ENCODE measurements at places on chromosomes 3 and 15.
A peak's percentile ranks its signal among the peaks of the same experiment; 100 is the strongest.

- DNase-seq, result no peak
Measured at GRCh38 chr3:65788461-65788860, 250.3 kb downstream of the MAGI1 start.

- DNase-seq, result no peak
Measured at GRCh38 chr3:158590223-158590622, 19.2 kb downstream of the MLF1 start.

DNA sequence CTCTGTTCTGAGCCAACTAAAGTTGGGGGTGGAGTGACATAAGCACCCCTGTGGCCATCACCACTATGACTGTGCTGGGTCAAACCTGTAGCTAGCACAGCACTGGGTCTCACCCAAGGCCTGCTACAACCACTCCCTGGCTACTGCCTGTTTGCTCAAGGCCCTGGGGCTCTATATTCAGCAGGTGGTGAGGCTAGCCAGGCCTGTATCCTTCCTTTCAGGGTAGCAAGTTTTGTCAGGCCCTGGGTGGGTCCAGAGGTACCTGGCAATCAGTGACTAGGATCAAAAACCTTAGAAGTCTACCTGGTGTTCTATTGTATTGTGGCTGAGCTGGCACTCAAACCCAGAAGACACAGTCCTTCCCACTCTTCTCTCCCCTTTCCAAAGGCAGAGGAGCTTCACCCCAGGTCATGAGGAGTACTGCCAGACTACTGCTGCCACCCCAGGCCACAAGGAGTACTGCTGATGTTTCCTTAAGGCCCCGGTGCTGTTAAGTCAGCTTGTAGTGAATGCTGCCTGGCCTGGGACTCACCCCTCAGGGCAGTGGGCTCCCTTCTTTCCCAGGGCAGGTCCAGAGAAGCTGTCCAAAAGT lies 170.8 kb downstream of the IGSF11 start:
- DNase-seq, result no peak

DNA sequence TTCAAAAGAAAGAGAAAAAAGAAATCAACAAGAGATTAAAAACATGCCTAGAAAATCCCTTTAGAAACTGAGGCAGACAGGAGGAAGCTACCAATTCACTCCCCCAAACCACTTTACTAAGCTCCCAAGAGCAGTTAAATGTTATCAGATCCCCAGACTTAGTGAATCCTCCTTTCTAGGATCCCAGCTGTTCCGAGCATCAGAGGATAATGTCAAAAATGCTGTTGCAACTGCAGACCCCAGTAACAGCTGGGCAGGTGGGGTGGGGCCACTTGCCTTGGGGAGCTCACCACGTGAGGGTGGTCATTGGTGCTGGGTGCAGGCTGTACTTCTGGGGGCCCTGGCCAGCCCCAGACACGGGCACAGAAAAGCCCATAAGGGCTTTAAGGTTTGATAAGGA lies 9.1 kb downstream of the POMGNT2 start:
- DNase-seq, result no peak

- DNase-seq, result no peak
Measured at GRCh38 chr3:165210132-165210531, 13.9 kb upstream of the SLITRK3 start.

GRCh38 chr3:78913711-78914110 lies 854.1 kb downstream of the ROBO1 start:
- DNase-seq, result no peak

DNA sequence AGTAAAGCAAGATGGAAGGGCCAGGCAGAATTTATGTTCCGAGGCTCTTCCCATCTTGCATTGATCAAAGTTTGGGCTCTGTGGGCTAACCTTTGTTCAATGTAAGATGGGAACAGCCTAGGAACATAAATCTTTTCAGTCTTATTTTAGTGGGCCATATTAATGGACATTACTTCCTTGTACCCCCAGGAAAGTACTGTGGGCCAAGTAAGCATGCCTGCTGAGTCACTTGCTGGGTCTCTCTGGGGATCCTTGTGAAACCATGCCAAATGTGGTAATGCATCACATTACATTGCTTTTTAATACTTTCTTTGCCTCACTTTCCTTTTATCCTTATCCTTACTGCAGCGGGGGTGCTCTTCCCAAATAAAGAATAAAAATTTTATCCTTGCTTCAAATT lies 349.5 kb upstream of the POU1F1 start:
- DNase-seq, result no peak

DNA sequence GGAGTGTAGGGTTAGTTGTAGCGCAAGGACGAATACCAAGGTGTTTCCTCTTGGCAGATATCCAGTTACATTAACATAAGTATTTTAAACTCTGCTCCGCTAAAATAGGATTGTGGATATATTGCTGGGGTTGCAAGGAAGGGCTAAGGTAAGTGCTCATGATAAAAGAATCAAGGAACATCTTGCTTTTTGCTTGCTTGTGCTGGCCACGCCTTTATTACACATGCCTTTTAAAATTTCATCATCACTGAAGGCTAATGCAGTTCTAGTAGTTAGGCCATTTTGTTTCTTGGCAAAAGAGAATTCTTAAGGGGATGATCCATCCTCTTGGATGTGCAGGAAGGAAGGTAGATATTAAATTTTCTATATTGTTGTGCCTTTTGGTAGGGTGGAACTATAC lies 415.6 kb upstream of the TPM1 start:
- DNase-seq, result no peak

GRCh38 chr3:116950301-116951055 lies 240.9 kb downstream of the TUSC7 start:
- DNase-seq, result peak; percentile 11

DNA sequence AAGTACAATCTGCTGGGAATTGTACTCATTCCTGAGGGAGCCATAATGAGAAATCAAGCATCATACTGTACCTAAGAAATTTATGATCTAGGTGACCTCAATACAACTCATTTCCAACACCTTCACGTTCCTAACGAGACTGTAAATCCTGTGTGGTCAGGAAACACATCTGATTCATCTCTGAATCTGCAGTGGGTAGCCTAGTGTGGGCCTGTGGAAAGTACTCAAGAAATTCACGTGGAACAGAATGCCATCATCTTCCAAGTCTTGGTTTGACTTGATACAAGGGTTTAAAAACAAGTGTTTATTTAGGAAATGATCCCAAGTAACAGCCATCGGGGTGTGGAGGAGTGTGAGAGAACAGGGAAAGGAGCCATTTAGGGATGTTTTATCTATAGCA lies 568.9 kb downstream of the EDEM1 start:
- no peak for DNase-seq

GRCh38 chr3:194285024-194285849 lies 65.9 kb downstream of the CPN2 start:
- DNase-seq, result no peak

GRCh38 chr3:32575451-32576113 lies 4.9 kb upstream of the DYNC1LI1 start:
- DNase-seq, result no peak

GRCh38 chr3:170778240-170779217 lies 91.5 kb downstream of the RPL22L1 start:
- DNase-seq, result no peak

DNA sequence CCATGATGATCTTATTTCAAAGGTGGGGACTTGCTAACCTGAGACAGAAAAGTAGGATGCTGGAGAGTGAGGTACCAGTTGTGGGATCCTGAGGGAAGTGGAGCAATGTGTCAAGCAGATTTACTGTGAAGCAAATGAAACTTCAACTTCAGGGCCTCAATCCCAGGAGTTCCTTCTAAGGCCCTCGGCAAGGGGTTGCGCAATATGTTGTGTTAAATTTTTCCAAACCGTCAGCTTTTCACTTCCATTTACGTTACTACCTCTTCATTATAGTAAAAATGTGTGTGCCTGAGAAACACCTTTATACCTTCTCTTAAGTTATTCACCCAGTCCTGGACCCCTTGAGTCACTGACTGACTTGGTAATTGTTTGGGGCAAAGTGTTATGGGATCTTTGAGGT lies 42.5 kb upstream of the KCNH8 start:
- DNase-seq, result no peak

- no peak for DNase-seq
Measured at GRCh38 chr15:42444415-42445063, 46.4 kb downstream of the ZNF106 start.

- DNase-seq, result no peak
Measured at GRCh38 chr3:115789481-115789880, 166.2 kb downstream of the GAP43 start.

DNA sequence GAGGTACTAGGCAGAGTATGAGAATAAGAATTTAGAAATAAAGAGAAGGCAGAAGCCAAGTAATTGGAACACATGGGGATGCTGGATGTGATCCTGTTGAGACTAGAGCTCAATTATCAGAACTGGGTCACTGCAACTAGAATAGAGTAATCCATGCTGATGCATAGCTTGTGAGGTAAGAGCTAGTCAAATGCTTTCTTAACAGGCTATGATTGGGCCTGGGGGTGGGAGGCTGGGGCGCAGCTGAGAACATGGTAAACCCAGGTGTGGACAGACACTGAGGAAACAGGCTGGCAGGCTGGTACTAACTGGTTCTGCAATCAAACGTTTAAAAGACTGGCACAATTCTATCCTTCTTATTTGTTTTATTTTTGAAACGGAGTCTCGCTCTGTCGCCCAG lies 50.5 kb upstream of the LRRFIP2 start:
- no peak for DNase-seq

DNA sequence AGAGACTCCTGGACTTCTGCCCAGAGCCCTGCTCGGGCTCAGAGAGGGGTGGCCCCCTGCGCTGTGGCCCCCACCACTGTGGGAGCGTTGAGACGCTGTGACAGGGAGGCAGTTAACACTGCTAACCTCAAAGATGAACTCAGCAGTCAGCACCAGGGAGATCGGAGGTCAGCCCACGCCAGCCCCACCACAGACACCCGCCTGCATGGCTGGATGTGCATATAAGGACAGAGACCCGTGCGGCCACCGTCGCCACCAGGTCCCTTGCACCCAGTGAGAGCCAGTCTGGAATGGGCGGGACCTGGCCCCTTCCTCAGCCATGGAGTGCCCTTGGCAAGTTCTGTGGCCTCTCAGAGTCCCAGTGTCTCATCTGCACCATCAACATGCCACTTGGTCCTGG lies 48.5 kb upstream of the FURIN start:
- no peak for DNase-seq

- no peak for DNase-seq
Measured at GRCh38 chr3:118740722-118741290, 293.8 kb downstream of the IGSF11 start.

- DNase-seq, result no peak
Measured at GRCh38 chr3:168517249-168518071, 421.7 kb upstream of the GOLIM4 start.

DNA sequence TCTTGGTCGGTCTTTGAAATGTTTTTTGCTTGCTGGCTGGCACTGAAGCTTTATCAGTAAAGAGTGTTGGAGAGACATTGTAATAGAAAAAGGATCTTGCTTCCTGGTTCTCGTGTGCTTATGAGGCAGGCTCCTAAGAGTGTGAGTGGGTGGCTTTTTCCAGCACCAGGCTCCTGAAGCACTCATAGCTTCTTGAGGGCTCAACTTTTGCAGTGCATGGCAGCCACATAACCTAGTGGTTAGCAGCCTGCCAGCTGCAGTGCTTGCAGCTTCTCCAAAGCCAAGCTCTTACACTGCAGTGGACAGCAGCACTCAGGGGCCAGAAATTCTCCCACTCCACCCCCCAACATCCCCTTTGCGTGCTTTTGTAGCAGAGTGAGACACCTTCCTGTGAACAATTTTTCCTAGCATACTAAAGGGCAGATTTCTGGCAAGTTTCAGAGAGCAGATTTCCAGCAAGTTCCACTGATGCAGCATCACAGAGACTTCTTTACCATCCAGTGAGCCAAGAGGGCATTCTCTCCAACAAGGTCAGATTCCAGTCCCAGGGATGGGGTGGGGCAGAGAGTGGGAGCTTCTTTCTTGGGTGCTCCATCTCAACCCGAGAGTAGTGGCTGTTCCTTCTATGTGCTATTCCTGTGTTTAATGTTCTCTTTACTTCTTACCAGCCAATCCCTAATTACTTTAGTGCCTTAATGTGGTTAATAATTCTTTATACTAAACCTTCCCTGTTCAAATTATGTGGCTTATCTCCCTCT lies 15.8 kb upstream of the ARHGEF26 start:
- DNase-seq, result no peak

GRCh38 chr3:169266351-169266750 lies 397.2 kb downstream of the MECOM start:
- peak; percentile 9 for DNase-seq

DNA sequence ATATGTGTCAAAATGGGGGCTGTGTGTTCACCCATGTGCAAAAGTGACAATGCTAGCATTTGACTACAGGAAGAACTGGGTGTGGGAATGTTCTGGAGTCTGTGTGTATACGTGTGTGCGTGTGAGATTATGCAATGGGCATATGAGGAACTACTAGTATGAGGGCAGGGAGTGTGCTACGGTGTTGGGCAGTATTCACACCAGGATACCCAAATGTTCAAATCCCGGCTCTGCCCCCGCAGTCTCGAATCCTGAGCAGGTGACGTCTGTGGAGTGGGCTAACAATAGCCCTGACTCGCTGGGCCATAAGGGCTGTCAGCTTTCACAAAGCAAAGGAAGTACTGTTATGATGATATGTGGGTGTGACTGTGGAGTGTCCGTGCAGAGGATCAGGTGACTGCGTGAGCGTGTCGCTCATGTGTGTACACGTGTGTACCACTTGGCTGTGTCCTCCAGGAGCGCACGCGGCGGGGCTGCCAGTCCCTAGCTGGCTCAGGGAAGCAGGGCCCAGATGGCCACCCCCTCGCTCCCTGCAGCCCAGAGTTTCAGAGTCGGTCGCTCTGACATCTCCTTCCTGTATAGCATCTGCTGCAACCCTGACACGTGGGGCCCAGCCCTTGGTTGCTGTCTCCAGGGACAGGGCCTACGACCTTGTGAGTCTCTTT lies 27.2 kb downstream of the IQSEC1 start:
- DNase-seq, result no peak

- no peak for DNase-seq
Measured at GRCh38 chr3:132822266-132822665, 100.1 kb upstream of the NPHP3 start.

DNA sequence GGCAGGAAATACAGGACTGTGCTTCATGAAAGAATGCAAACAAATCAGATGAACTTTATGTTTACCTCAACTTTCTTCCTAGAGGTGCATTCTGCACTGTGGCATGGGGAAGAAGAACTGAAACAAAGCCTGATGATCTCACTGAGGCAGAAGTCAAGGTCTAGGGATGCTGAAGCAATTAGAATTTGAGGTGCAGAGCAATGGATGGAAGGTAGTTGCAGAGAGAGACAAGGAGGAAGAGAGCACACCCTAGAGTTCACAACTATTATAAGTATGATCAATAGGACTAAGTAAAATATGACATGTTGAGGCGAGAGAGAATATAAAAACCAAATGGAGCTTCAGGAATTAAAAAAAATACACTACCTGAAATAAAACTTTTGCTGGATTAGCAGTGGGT lies 420.1 kb downstream of the EDEM1 start:
- DNase-seq, result no peak

- DNase-seq, result no peak
Measured at GRCh38 chr3:25094932-25095685, 333.0 kb upstream of the RARB start.

GRCh38 chr3:141346418-141346817 lies 21.9 kb upstream of the ZBTB38 start:
- no peak for DNase-seq

- no peak for DNase-seq
Measured at GRCh38 chr3:17683542-17684207, 58.8 kb downstream of the TBC1D5 start.

Data from hippocampal formation (tissue), 2 donors.